Stimulated activated CD8-positive, alpha-beta memory T cell treated with anti-CD3 and anti-CD28 coated beads, Interleukin-15, amount 100 ng/mL, for 48 hours (primary cell): ENCODE measurements at places on chromosomes 16 and 17.

- no peak for DNase-seq
These were observed 4.7 kb downstream of the CORO7 start for GRCh38 chr16:4411684-4412083.

- DNase-seq = no peak
These were observed 4.6 kb upstream of the ICAM2 start for GRCh38 chr17:64024781-64025731.

GRCh38 chr17:39938140-39938869 is 10.8 kb downstream of the LRRC3C start:
- DNase-seq = no peak

- no peak for DNase-seq
These were observed 18.5 kb upstream of the TERF2 start for GRCh38 chr16:69404275-69404805.

GRCh38 chr17:45904866-45905265 is 10.5 kb downstream of the MAPT start:
- DNase-seq = no peak

- DNase-seq = no peak
These were observed 183.5 kb upstream of the SDK2 start for GRCh38 chr17:73827627-73828291.

DNA sequence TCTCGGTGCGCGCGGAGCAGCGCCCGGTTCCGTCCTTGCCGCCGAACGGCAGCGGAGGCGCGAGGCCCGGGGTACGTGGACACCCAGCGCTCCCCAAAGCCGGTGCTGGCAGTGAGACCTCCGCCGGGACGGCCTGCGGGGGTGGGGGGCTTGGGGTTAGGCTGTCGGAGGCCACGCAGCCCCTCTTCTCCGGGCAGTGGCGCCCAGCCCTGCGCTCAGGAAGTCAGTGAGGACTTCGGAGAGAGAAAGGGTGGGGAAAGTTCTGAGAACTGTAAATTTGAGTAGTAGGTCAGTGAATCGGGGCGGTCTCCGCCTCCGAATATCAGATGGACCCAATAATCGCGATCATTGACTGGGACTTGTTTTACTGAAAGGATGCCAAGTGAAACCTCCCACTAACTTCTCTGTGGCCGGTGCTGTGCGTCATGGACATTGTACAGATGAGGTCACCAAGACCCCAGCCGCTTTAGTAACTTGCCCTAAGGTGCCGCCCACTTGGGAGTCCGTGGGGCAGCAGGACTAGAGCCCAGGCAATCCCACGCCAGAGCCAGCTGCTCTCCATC is 468 bp downstream of the IL4R start:
- peak; percentile 74 for DNase-seq

- peak; percentile 46 for DNase-seq
These were observed 15.8 kb upstream of the TBX21 start for GRCh38 chr17:47717261-47717697.

DNA sequence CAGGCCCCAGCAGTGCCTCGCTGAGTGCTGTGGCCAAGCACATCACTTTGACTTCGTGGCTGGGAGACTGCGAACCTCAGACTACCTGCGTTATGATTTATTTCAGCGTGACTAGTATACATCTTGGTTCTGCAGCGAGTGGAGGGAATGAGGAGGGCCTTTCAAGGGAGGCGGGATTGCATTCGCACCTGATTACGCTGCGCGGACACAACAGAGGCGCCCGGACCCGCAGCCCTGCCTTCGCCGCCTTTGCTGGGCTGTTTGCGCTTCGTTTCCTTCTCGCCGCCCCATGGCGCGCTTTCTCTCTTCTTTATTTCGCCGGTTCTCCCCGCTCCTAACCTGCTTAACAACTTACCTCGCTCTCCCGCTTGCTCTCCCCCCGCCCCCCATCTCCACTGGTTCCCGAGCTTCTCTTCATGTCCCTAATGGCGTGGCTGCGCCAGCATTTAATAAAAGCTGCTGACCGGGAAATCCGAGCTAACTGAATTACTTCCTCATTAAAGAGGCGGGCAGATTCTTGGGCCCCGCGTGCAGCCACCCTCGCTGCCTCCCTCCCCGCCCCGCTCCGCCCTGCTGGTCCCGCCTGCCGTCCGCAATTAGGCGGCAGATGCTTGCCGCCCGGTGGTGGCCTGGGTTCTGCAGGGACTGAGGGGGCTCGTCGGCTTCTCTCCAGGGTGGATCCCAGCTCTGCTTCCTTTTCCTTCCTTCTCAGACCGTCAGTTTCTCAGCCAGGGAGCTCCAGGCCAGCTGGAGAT is 257.6 kb upstream of the SDK2 start:
- DNase-seq = peak; percentile 16

DNA sequence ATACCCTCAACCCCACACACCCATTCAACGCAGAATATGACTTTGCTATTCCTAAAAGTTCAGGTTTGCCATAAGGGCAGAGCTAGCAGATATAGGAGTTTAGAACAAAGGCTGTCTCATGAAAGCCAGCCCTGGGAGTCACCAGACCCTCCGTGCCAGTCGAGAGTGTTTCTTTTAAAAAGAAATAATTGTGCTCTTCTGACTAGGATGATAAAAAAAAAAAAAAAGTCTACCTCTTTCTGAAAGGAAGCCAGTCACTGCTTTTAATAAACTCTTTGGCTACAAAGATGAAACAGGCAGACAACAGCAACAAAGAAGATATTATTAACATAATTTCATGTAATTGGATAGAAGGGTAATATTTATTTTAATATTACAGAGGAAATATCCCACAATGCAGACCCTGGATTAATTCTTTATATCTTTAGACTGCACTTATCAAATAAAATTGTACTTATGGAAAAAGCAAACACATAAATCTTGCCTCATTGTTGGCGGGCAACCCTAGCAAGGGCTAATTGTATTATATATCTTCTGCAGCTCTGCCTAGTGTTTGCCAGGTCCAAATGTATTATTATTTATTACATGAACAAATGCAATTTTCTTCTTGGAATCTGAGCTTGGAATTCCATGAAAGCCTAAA is 277.5 kb upstream of the DYNLRB2 start:
- no peak for DNase-seq

- no peak for DNase-seq
These were observed 210.6 kb upstream of the CDH5 start for GRCh38 chr16:66155933-66156332.

DNA sequence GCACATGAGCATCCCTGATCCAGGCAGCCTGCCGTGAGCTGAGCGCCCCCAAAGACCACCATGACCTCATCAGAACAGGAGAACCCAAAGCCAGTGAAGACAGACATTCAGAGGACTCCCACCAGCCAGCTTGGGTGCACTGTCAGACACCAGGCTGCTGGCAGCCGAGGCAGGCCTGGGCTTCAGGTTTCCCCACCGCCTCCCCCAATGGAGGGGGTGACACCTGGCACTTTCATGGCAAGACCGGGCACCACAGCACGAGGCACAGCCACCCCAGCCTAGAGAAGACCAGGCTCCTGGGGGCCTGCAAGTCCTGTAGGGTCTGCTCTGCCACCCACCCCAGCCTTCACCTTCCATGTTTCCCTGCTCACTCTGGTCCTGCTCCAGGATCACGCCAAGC is 140.5 kb downstream of the C16orf95 start:
- no peak for DNase-seq

DNA sequence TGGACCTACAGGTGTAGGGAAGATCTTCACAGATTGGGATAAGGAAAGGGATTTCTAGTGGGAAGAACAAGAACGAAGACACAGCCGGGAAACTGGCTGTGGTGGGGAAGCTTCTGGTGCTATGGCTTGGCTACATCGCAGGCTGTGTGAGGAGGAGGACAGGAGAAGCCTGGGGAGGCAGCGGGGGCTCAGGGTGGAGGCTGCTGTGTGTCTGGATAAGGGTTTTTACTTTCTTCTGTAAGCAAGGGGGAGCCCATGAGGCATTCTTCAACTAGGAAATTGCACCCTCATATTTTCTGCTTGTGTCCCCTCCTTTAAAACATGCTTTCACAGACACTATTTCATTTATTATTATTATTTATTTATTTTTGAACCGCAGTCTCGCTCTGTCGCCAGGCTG is 2.9 kb upstream of the RHBDF2 start:
- DNase-seq = no peak

GRCh38 chr16:80437707-80438106 is 103.1 kb upstream of the DYNLRB2 start:
- DNase-seq = no peak

GRCh38 chr16:30902029-30902972 is 5.9 kb downstream of the CTF1 start:
- peak; percentile 42 for DNase-seq

GRCh38 chr16:52408191-52408845 is 138.6 kb downstream of the TOX3 start:
- DNase-seq = no peak

- no peak for DNase-seq
These were observed 26.5 kb downstream of the GJD3 start for GRCh38 chr17:40338058-40338457.

DNA sequence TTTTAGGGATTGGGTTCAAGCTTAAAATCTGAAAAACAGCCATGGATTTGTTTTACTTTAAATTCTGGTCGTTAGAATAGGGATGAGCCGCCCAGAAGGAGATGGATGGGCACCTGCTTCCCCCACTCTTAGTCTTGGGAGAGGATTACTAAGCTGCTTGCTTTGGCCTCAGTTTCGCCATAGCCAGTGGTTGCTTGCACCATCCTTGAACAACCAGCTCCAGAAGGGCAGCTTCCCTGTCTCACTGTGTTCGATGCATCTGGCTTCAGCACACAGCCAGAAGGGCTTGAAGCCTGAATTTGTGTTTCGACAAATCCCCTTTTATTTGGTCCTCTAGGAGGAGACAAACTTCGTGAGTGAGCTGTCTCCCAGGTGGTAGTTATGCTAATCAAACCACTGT is 7.1 kb downstream of the CYB5D2 start:
- no peak for DNase-seq

GRCh38 chr17:65568918-65569317 is 7.5 kb upstream of the AXIN2 start:
- no peak for DNase-seq

DNA sequence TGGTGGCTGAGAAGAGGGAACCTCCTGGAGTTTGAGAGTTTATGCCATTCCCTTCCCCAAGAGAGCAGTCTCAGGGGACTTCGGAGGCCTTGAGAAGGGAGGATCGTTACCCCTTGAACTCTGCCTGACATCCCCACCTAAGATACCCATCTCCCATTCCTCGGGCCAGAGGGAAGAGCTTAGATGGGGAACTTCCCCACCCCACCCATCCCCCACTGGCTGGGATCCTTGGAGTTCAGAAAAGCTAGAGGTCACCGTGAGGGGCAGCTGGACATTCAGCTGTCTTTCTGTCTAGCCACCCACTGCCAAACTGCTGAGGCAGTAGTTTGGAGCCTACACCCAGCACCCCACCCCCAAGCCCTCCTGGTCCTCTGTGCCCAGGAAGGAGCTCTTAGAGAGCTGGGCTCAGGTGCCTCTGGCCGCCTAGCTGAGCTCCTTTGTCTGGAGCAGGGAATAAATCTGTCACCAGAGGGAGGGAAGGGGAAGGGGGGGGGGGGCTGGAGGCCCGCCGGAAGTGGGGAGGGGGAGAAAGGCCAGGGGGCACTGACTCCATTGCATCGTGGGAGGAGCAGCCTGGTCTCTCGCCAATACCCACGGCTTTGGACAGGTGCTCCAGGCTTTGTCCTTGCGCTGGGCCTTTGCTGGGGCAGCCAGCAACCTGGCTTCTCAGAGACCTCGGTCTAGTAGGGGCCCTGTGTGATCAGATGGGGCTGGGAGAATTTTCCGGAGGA is 1.0 kb downstream of the HSD11B2 start:
- DNase-seq = no peak

GRCh38 chr17:50952013-50952412 is 85.9 kb upstream of the TOB1 start:
- DNase-seq = no peak

DNA sequence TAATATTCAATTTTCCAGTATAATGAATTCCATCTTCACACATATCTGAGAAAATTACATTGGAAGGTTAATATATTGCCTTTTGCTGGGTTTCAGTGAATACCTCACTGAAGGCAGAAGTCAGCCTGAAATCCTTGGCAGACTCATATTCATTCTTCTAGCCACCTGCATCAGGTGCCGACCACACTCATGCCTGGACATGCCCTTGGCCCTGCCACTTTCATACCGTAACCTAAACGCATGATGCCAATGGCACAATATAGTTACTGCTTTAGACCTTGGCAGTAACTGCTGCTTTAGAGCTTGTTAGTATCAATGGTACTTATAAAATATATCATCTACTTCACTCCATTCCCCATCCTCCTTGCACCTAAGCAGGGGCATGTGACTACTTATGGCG is 817.6 kb upstream of the CDH8 start:
- no peak for DNase-seq

DNA sequence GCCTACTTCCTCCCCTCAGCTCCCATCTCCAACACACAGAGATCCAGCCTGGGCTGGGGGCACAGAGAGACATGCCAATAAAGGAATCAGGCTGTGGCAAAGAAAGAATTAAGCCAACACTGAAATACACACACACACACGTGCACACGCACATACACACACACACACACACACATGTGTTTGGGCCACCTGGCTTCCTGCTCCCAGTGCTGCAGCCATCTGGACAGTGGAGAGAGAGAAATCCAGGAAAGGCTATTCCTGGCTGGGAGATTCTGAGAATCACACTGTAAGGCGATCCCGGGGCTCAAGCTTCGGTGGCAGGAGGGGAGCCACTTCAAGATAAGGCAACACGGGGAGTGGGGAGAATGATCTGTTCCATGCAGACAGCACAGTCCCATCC is 72.4 kb downstream of the NOG start:
- no peak for DNase-seq

GRCh38 chr16:87222335-87222734 is 94.9 kb downstream of the C16orf95 start:
- no peak for DNase-seq

DNA sequence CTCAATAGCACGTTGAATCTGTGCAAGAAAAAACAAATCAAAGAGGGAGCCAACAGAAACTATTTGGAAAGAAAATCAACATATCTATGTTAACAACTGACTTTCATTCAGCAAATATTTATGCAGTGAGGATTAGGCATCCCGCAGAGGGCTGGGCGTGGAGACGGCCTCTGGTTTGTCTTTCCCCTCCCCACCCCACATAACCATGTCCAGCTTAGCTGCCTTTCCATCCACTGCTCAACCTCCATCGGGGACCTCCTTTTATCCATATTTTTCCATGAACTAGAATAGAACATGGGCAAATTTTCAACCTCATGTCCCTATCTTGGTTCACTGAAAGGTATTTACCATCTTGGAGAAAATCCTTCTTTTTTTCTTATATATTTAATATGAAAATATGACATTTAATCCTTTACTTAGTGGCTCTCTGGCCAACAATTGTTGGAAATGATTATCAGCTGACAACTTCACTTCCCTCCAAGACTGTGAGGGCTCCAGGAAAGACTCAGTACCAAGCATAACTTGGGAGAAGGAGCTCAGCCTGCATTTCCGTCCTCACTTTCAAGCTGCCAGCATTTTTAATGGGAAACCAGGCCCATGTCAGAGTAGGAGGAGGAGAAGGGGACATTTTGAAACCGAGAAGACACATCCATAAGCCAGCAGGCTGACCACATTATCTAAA is 462.6 kb upstream of the MAF start:
- no peak for DNase-seq

- no peak for DNase-seq
These were observed 48.0 kb downstream of the N4BP1 start for GRCh38 chr16:48561960-48562393.
